ENCODE measurements at places on chromosomes 11 and 22.

DNA sequence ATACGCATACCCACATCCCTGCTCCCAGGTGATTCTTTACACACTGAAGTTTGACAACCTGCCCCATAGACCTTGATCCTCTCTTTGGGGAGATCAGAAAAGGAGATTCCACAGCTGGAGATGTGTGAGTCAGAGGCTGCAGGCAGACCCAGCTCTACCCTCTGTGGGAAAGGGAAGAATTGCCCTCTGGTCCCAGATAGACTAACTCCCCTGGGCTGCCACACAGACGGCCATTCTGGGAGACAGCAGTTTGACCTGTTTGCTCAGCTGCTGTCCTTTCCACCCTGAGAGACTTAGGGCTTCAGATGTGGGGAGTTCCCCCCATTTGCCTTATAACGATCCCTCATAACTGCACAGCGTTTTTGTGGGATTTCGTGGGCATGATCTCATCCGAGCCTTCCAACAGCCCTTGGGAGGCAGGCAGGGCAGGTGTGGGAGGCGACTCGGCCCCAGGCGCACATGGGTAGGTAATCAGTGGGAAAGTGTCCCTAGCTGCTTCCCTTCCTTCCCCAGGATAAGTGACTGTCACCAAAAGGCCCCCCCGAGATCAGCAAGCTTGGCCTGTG is 14.1 kb downstream of the FAM83F start:
- no peak for DNase-seq

GRCh38 chr22:26994801-26995200 is 337.4 kb downstream of the MIAT start:
- no peak for DNase-seq

DNA sequence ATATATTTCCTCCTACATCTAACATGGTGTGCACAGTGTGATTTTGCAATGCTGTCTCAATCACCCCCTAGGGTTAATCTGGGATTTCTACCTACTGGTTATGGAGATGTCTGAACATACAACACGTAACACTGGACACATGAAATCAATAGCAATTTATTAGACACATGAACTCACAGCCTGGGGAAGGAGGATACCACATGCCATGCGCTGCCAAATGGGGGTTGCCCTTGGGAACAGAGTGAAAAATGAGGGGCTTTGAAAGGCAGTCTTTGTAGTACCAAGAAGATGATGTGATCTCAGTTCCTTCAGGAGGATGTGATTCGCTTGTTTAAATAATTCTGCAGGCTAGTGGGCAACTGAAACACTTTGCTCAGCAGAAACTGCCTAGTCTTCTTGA is 253.6 kb upstream of the LRRC4C start:
- no peak for DNase-seq

GRCh38 chr11:28298209-28298608 is 190.0 kb downstream of the METTL15 start:
- no peak for DNase-seq

- DNase-seq = no peak
Measured at GRCh38 chr11:95156916-95157541, 67.4 kb downstream of the ENDOD1 start.

- DNase-seq = peak; percentile 39
Measured at GRCh38 chr22:38461414-38462081, 6.3 kb upstream of the KDELR3 start.

DNA sequence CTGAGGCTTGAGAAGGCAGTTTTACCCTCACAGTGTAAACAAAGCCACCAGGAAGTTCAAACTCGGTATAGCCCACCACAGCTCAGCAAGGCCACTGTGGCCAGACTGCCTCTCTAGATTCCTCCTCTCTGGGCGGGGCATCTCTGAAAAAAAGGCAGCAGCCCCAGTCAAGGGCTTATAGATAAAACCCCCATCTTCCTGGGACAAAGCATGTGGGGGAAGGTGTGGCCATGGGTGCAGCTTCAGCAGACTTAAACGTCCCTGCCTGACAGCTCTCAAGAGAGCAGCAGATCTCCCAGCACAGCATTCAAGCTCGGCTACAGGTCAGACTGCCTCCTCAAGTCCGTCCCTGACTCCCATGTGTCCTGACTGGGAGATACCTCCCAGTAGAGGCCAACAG is 69.7 kb downstream of the TTC28 start:
- no peak for DNase-seq

GRCh38 chr11:65119670-65119995 is 2.1 kb upstream of the ZNHIT2 start:
- no peak for DNase-seq

DNA sequence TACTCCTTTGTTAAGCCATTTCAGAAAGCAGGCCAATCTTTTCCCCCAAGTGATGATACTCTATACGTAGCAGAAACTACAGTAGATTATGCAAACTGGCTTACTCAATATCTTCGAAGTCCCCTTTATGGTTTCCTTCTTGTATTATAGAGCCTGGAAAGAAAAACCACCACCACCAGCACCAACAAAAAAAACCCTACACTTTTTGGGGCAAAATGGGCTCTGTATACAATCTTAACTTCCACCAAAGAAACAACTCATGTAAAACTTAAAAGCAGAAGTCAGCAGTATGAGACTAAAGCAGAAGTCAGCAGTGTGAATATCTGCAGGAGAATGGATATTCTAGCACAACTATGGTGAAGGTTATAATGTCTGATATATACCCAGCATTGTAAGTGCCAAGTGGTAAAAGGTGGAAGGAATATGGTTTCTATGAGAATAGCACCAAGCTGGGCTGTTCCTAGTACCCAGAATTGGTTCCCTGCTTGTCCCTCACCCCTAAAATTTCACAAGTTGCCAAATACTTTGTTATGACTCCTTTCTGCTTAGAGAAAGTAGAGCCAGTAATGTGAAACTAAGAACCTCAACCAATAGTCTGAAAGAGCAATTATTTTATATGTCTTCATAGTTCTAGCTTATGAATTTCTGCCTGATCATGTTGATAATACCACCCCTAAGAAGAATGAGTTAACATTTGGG is 252.1 kb downstream of the SBF2 start:
- no peak for DNase-seq

GRCh38 chr11:63613517-63614135 is 607 bp downstream of the PLAAT3 start:
- no peak for DNase-seq

DNA sequence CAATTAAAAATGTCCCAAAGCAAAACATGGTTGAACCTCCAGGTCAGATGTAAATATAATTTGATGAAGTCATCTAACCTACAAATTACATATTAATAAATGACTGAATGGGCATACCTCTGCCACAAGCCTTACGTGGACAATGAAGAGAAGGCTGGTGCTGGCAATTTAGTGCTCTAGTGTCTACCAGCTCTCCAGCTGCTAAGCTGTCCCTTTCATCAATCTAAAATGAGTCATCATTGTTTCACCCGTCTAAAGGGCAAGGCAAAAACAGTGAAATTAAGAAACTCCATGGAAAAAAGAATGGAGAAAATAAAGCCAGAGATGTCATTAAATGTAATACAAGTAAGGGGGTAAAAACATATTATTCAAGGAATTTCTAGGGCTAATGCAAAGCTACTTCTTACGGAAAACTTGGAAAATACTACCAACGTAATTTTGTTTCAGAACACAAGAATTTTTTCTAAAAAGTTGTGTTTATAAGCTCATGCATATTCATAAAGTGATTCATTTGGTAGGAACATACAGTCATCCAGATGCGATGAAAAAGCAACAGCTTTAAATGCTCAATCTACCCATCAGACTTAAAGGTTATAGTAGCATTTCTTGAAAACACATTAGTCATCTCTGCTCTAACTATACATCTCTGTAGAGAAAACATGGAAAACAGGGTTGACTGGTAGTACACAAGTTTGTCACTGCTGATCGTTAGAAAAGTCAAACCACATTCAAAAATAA is 71.5 kb downstream of the SIK3 start:
- DNase-seq = no peak

DNA sequence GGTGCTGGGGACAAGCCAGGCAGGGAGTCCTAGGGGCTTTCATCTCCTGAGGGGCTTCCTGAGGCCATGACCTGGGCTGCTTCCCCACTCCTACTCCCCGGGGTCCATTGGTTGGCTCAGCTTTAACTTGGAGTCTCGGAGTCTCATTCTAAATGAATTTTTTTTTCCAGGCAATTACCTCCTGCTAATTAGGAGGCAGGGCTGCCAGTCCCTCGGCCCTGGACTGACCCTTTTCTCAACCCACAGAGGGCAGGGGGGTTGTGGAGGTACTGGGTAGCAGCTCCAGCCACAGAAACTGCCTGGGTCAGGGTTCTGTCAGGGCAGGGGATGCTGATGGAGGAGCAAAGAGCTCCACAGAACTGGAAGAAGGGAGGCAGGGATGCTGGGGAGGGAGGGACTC is 11.9 kb downstream of the SYT7 start:
- DNase-seq = no peak

GRCh38 chr11:107337917-107338316 is 119.7 kb downstream of the CWF19L2 start:
- DNase-seq = no peak

GRCh38 chr22:19811811-19812771 is 42.6 kb downstream of the GNB1L start:
- DNase-seq = no peak

DNA sequence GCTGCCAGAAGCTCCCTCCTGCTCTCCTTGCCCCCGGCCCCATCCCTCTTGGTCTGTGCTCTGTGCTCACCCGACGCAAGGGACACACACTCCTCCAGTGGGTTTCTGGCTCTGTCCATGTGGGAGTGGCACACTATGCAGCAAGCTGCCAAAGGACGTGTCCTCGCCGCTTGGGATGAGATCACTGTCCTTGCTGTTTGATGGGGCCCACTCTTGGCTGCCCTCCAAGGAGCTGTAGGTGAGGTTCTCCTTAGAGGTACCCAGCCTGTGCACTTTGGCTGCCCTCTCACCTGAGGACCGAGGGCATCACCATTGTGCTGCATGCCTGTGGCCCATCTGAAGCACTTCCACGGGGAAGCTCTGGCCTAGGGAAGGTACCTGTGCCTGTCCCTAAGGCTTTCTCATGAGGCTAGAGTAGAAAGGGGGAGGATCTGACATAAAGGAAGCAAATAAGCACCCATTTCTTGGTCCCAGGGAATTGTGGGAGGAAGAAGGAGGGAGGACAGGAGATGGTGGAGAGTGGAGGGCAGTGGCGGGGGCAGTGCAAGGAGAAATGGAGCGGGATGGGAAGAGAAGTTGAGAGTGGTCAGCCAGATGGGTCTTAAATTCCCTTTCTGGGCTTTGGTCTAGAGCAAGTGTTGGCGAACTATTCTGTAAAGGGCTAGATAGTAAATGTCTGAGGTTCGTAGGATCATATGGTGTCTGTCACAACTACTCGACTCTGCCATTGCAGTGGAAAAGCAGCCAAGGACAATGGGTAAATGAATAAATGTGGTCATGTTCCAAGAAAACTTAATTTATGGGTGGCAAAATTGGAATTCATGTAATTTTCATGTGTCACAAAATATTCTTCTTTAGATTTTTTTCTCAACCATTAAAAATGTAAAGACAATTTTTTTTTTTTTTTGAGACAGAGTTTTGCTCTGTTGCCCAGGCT is 47.0 kb upstream of the AMPD3 start:
- no peak for DNase-seq

GRCh38 chr22:49969751-49970527 is 9.4 kb downstream of the PIM3 start:
- no peak for DNase-seq

DNA sequence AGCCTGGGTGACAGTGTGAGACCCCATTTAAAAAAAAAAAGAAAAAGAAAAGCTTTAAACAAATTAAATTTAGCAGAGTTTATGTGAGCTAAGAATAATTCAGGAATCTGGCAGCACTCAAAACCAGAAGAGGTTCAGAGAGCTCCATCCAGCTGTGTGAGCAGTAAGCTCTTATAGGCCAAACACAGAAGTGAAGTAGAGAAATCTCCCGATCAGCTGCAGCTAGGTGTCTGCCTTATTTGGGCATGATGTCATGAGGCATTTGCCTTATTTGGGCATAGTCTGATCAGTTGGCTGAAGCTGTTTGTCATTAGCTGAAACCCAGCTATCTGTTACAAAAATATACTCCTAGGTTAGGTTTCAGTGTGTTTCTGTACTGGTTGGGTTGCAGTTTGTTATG is 8.2 kb downstream of the MS4A15 start:
- no peak for DNase-seq

- no peak for DNase-seq
Measured at GRCh38 chr22:42275970-42276369, 5.5 kb upstream of the TCF20 start.

DNA sequence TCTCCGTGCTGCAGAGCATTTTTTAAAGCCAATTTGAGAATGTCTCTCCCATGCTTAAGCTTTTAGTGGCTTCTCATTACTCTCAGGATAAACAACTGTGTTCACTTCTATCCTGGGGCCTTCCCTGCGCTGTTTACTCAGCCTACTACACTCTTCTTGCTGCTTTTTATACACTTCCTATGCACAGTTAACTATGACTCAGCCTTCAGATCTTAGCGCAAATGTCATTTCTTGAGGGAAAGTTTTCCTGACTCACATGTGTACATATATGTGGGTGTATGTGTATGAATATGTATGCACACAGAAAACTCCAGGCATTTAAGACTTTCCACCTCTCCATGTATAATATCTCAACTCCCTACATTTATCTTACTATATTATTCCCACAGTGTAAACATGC is 9.8 kb downstream of the THAP12 start:
- no peak for DNase-seq

DNA sequence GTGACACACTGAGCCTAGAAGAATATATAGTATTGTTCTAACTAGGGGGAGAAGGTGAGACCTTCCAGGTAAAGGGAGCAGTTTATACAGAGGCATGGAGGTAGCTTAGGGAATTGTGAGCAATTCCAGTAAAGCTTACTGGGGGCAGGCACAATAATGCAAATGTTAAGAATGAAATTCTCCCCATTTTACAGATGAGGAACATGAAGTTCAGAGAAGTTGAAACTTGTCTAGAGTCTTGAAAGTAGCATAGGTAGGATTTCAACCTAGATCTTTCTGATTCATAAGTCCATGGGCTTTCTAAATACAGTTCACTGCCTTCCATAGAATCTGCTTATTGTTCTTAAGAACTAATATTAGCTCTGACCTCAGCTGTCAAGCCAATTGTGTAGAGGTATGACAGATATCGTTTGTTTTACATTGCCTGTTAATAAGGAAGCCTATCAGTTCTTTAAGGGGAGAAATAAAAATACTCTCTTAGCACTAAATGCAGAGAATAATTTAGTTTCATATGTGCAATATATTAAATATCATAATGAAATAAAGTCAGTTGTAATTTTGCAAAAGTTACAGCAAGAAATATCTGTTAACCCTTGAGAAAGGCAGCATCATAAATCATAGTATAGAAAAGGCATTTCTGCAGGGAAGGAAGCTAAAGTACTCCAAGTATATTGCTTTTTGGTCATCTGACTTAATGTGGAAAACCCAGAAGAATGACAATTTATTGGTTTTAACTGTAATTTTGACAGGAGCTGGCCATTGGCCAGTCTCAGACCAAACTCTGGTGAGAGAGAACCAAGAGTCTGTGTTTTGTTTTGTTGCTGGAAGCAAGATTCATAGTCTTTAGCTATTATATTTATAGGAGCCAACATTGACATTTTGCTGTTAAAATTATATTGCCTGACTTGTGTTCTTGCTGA is 181.8 kb downstream of the UVRAG start:
- DNase-seq = no peak
